ACHN (cell line): ENCODE measurements at places on chromosomes 5 and 9.

DNA sequence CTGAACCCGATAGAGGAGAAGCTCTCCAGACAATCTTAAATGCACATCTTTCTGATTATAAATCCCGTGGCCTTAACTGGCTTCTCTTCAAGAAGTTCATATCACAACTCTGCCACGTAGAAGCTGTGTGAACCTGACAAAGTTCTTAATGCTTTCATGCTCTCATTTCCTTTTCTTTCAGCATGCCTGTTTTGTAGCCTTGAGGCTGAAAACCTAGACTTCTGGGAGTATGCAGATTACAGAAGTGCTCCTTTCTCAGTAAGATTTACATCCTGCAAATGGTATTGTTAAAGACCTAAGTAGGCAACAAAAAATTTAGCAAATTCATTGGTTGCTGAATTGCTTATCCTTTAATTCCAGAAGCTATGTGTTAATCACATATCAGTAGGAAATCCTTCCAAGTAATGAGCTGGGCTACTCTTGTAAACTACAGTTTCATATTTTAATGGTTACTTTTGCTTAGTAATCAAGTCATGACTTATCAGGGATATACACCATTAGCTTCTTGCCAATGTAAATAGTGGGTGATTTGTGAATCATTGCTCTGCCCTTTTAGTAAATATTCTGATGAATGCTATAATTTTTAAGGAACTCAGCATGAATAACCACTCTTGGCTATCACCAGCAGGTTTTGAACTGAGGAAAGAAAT is 334.7 kb downstream of the FBXL7 start:
- no peak for DNase-seq

- no peak for DNase-seq
Observed at GRCh38 chr5:37661227-37661920, 178.5 kb downstream of the GDNF start.

DNA sequence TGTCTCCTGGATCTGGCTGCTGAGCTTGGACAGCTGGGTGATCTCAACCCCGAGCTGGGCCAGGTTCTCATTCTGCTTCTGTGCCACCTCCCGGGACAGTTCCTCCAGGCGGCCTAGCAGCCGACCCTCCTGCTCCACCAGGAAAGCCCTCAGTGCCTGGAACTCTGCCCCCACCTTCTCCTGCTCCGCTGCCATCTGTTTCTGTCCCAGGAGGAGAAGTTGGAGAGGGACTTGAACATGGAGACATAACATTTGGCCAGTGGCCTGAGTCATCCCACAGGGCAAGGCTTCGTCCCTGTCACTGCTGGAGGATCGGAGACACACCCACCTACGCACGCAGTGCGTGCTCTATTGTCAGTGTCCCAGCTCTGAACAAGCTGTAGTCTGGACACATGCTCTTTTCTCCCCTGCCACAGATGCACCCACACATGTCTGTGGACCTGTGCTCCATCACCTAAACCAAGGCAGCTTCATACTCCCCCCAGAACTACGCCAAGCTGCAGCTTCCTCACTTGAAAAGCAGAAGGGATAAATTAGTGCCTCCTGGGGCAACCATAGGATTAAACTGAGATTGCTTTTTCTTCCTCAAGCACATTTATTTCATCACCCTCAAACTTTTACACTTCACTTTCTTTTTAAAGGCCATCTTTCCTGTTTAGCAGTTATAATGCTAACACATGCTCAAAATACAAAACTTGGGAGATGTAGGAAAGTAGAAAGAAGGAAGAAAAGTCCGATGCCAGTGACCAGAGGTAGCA is 4.9 kb downstream of the TRIM7 start:
- DNase-seq: no peak

DNA sequence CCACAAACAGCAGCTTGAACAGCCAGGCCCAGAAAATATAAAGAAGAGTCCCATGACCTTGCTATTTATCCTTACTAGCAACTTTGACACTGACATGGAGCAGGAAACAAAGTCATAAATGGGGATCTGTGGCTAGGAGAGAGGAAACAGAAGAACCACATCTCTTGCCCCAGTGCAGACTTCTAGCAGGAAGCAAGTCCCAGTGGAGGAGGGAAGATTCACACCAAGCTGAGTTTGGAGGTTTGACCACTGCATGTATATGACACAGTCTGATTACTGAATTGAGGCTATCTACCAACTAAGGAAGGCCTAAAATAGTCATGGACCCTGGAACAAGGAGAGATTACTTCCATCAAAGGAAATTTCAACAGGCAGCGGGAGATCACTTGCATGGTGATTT is 51.4 kb downstream of the CDH6 start:
- DNase-seq: no peak

- DNase-seq: no peak
Observed at GRCh38 chr5:172641359-172642050, 442 bp downstream of the NEURL1B start.

DNA sequence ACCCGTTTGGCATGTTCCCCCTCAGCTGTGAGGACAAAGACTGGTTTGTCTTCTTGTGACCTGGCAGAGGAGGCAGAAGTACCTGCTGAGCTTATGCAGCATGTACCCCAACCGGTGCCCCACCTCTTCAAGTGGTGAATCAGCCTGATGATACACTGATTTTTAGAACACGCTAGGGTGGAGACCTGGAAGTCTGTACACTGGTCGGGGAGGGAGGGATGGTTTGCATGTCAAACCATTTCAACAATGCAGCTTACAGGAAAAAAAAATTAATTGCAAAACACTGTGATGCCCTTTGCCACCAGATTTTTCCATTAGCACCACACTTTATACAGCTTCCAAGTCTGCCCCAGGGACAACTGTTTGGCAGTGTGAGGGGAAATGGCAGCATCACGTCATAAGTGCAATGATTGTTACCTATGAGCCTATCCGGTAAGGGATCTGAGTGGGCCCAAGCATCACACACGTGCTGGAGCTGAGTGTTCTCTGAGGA is 155.1 kb upstream of the DMRT1 start:
- no peak for DNase-seq

GRCh38 chr9:97572196-97572891 is 60.8 kb downstream of the TSTD2 start:
- no peak for DNase-seq

DNA sequence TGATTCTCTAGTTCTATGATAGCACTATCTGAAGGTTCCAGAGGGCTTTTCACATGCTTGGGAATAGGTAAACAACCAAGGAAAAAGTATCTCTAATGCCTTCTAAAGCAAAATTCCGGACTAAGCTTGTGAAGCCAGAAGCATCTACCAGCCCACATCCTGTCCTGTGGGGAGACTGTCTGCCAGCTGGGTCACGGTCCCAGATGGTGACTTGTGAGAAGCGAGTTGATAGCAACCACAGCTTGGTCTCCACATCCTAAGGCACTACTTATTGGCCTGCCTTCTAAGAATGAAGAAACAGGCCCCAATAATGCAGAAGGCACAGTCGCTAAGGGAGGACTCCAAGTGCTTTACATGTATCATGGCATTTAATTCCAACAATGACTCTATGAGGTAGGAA is 184.1 kb upstream of the ADRA1B start:
- no peak for DNase-seq

GRCh38 chr5:115507681-115508080 is 36.9 kb downstream of the FEM1C start:
- no peak for DNase-seq

GRCh38 chr5:53730943-53731342 is 170.5 kb downstream of the NDUFS4 start:
- no peak for DNase-seq

GRCh38 chr9:88804254-88804596 is 187.0 kb upstream of the S1PR3 start:
- DNase-seq: no peak

DNA sequence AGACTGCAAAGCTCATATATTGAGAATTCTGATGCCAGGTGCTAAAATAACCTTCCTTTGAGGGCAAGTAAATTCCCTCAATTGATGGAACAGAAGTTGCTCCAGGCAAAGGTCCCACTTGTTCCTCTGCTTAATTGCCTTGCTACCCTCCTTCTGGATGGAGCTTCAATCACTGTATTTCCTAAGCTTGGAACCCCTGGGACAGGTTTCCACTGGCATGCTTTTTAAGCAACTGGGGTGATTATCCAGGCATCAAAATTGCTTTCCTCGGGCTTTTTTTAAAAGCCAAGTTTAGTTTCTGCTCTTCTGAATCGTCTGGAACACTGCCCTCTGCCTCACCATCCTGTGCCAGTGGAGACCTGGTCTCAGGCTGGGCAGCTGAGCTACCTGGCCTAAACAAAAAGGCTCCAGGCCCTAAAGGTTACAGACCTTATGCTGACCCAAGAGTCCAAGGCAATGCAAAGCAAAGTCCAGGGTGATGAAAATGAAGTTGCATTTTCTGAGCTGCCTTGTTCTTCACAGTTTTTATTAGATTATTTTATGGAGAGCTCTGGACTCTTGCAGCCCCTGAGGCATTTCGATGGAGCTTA is 167.9 kb upstream of the CD180 start:
- no peak for DNase-seq

GRCh38 chr9:108049671-108050494 is 560.3 kb upstream of the KLF4 start:
- no peak for DNase-seq

DNA sequence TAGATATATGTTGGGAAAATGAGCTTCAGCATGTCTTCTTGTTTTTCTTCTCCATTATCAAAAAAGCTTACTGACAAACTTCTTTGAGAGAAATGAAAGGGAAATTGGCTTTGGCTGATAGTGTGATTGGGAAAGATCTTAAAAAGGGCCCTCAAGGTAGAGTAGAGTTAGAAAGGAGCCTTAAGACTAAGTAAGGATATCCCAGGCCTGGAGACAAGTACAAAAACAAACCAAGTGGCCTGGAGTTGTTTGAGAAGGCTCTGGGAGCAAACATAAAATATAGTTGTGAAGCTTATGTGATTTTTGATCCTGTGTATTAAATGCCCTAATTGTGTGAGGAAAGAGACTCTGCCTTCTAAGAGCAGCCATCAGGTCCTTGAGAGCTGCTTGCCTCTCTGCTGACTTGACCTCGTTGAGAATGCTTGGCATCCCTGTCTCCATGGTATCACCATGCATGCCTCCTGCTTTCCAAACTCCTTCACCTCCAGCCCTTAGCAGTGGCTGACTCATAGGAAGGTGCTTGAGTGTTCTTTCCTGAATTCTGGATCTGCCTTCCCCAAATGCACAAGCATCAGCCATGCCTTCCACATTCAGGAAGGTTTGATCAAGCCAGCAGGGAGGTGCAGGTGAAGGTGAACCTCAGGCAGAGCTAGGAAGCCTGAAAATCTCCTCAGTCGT is 78.9 kb downstream of the SMARCA2 start:
- peak; percentile 48 for DNase-seq

GRCh38 chr9:36148311-36149051 is 11.9 kb downstream of the GLIPR2 start:
- DNase-seq: peak; percentile 96

DNA sequence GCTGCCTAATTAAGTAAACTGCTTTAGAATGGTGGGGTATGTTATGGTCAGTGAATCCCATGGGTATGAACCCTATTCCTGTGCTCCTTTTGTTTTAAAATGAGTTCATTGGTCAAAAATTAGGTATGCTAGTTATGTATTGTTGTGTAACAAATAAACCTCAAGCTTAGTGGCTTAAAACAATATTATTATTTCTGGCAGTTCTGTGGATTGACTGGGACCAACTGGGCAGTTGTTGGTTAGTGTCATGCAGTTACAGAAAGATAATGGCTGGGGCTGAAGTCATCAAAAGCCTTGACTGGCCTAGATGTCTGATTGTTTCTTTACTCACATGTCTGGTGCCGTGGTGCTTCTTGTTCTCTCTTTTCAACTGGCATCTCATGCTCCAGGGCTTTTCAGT is 8.9 kb upstream of the PTAR1 start:
- no peak for DNase-seq

GRCh38 chr9:81776390-81776789 is 87.0 kb upstream of the TLE1 start:
- no peak for DNase-seq

GRCh38 chr5:89036166-89036565 is 153.2 kb upstream of the MEF2C start:
- DNase-seq: no peak

GRCh38 chr9:137918331-137919094 is 40.9 kb downstream of the CACNA1B start:
- DNase-seq: no peak

- no peak for DNase-seq
Observed at GRCh38 chr5:99775189-99775588, 760.0 kb upstream of the FAM174A start.

GRCh38 chr9:124696101-124696500 is 75.0 kb downstream of the NR6A1 start:
- peak; percentile 67 for DNase-seq

DNA sequence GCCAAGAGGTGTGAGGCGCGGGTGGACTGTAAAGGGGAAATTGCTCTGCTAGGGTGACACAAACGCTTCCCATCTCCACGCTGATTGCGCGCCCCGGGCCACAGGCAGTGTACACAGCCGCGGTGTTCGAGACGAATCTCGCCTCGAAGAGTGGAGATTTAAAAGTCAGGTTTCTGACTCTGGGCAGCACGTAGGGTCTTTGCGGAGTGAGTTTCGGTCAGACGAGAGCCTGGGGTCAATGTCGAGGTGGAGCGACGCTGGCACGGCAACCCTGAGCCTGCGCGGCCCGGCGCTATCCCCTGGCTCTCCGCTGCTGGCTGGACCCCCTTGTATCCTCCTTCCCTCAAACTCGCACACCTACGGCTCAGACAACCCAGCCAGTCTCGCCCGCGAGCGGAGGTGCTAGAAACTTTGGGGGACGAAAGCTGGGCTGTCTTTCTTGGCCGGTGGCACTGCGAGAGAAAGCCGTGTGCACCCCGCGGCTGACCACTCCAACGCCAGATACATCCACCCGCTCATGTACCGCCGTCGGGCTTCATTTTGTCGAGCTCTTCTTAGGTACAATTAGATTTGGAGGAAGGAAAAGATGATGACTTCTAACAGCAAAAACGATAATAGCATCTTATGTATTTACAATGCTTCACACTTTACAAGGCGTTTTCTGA is 5.4 kb upstream of the FOXB2 start:
- no peak for DNase-seq

DNA sequence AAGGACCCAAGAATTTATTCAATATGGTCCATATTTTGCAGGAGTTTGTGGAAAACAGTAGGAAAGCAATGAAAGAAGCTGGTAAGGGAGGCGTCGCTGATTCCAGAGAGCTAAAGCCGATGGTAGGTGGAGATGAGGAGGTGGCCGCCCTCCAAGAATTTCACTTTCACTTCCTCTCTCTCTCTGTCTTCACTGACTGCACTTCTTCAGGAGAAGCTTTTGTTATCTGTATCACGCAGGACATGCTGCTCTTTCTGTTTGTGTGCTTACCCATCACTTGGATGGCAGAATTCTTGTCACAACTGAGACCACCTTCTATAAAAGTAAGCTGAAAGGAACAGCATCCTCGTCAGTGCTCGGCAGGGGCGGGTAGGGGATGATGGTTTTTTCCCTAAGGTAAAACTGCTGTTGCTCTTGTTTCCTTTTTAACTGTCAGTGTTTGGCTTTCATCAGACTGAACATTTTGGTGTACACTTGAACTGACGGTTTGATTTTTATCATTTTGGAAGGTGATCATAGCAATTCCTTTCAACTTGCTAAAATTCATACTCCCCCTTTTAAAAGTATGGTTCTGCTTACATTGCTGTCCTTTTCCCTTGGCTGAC is 62.4 kb upstream of the FSD1L start:
- DNase-seq: peak; percentile 64

GRCh38 chr5:759111-759751 is 25.3 kb downstream of the ZDHHC11B start:
- no peak for DNase-seq
